ENCODE measurements at places on chromosomes 4 and X.

GRCh38 chr4:151961456-151961855, 200.6 kb upstream of the GATB start:
- no peak for DNase-seq

DNA sequence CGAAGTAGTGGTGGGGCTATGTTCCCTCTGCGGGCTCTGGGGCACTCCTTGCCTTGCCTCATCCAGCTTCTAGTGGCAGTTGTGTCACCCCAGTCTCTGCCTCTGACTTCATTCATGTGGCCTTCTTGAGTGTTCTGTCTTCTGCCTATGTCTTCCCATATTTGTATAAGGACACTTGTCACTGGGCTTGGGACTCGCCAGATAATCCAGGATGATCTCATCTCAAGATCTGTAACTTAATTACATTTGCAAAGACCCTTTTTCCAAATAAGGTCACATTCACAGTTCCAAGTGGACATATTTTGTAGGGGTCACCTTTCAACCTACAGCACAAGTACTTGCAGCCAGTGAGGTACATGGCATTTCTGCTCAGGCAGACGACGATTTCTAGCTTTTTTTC, 30.3 kb upstream of the CLDN24 start:
- no peak for DNase-seq

GRCh38 chr4:2800691-2801596, 8.1 kb downstream of the SH3BP2 start:
- no peak for DNase-seq

DNA sequence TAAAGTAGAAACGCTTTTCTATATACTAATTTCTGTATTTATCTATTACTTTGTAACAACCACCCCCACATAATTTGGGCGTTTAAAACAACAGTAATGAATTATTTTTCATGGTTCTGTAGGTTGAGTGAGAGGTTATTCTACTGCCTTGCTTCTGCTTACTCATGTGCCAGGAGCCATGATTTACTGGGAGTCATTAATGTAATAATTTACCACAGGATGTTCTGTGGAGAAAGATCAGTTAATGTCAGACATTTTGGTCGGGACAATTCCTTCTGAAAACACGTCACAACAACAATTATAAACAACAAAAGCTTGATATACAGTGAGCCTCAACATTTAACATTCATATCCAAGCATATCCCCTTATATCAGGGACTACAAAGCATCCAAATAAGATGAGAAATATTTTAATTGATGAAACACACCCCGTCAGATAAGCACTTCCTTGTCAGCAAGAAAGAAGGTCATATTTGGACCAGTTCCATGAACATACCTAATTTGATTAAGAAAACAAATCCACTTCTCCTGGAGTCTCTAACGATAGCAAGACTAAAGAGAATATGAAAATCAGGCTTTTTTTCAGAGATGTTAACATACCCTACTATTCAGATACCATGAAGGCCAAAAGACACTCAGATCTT, 238.5 kb downstream of the PRDM5 start:
- DNase-seq, result no peak

DNA sequence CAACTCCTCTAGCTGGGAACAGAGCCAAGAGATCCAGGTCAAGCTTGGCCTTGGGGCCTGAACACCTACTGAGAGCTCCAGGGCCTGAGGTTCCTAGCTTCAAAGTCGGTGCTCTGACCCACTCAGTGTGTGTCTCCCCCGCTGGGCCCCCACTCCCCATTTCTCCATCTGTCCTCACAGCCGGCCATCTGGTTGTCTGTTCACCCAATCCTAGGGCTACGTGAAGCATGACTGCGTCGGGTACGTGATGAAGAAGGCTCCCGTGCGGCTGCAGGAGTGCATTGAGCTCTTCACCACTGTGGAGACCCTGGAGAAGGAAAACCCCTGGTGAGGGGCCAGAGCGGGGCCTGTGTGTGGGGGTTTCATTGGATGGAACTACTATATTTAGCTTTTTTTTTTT, 12.3 kb downstream of the USP11 start:
- DNase-seq, result no peak

DNA sequence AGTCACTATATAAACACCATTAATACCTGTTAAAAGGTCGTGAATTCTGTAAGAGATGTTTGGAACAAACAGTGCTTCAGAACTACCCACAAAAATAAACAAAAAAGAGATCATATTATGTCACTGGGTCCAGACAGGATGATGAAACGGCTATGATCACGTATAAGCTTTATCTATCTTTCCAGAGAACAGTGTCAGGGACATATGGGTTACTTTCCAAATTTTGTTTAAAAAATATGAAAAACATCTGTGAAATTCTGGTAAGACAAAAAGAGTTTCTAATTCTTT, 90.0 kb downstream of the SORBS2 start:
- no peak for DNase-seq

DNA sequence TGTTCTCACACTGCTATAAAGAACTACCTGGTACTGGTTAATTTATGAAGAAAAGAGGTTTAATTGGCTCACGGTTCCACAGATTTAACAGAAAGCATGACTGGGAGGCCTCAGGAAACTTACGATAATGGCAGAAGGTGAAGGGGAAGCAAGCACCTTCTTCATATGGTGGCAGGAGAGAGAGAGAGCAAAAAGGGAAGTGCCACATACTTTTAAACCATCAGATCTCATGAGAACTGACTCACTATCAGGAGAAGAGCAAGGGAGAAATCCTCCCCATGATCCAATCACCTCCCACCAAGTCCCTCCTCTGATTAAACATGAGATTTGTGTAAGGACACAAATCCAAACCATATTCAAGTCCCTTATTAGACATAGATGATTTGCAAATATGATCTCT, 12.3 kb upstream of the RAP2C start:
- no peak for DNase-seq

DNA sequence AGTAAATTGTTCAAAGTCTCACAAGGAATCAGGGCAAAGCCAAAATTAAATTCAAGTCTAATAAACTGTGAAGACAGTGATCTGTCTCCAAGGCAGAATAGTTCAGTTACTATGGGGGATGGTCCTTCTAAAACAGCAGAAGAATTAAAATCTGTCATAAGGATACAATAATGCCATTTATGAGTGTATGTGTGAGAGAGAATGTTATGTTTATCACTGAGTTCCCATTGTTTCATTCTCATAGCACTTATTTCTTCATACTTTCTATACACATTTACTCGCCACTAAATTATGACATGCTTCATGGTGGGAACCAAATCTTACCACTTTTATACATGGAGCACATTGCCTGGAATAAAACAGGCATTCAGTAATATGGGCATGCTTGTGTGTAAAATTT, 102.5 kb downstream of the AMMECR1 start:
- DNase-seq, result no peak

DNA sequence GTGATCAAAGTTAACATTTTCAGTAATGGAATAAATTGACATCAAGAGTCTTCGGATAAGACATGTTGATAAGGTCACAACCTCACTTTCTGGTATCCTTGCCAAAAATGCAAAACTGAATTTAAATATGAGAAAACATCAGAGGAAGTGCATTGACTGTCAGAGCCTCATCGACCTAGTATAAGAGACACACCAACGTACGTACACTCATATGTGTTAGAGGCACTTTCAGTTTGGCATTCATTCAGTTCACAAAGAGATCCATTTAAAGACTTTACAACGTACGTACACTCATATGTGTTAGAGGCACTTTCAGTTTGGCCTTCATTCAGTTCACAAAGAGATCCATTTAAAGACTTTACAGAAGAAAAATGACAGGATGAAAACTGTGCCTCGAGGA, 280.3 kb downstream of the INPP4B start:
- no peak for DNase-seq

DNA sequence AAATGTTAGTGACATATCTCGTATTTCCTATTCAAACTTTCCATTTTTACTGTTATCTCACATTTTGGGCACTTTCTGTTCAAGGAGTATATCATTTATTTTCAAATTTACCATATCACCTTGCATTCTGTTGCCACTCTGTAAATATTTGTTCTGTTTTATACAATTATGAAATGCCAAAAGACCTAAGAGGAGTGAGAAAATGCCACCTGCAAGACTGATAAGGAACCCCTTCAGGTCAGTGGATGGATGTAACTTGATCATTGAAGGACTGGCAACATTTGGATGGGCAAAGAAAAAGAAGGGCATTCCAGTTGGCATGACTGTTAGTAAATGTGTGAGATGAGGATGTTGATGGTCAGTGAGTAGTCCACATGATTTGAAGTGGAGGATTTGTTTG, 79.1 kb downstream of the OTC start:
- no peak for DNase-seq

DNA sequence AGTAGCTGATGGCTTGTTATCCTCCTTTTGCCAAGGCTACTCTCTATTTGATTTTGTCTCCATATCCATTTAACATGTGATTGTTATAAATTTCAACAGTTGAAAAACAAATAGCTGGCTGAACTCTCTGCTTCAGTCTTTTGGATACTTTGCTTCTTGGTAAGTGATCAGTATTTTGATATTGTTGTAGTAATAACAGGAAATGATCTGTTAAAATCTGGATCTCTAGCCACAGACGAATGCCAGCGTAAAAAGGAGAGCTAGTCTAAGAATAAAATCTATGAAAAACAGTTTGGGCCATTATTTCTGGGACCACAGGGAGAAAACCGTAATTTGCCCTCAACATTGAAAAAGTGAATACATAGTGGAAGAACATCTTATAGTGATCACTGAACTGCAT, 113.8 kb downstream of the ANAPC10 start:
- no peak for DNase-seq

- no peak for DNase-seq
These were observed 66.4 kb downstream of the STAP1 start for GRCh38 chr4:67624939-67625338.

DNA sequence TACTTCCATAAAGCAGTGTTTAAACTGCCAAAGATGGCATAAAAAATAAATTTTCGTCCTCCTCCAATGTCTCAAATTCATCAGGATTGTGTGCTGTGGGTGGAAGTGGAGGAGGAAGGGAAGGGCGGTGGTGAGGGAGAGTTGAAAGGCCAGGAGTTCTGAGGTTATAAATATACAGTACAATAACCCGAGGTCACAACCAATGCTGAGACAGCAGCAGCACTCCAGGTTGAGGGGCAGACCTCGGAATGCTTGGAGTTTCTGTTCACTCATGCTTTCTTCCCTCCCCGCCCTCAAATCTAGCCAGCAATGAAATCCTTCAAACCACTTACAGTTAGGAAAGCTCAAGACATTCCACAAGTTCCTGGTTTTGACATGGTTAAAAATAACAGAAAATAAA, 134.0 kb upstream of the SMAD1 start:
- no peak for DNase-seq

GRCh38 chr4:5654791-5655190, 53.6 kb downstream of the EVC2 start:
- no peak for DNase-seq

- no peak for DNase-seq
These were observed 26.6 kb downstream of the TRIML2 start for GRCh38 chr4:188082796-188083195.

DNA sequence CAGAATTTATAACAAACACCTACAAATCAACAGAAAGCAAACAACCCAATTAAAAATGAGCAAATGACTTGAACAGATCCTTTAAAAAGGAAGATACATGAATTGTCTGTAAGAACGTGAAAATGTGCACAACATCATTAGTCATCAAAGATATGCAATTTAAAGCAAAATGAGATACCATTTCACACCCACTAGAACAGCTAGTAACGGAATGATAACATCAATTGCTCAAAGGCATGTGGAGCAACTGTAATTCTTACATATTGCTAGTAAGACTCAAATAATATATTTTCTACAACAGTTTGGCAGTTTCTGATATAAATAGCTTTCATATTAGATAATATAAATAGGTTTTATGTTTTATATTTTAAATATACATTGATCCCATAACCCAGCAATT, 82.5 kb downstream of the LCORL start:
- DNase-seq, result no peak

- DNase-seq, result no peak
These were observed 239.1 kb upstream of the DKK2 start for GRCh38 chr4:107275225-107275624.

DNA sequence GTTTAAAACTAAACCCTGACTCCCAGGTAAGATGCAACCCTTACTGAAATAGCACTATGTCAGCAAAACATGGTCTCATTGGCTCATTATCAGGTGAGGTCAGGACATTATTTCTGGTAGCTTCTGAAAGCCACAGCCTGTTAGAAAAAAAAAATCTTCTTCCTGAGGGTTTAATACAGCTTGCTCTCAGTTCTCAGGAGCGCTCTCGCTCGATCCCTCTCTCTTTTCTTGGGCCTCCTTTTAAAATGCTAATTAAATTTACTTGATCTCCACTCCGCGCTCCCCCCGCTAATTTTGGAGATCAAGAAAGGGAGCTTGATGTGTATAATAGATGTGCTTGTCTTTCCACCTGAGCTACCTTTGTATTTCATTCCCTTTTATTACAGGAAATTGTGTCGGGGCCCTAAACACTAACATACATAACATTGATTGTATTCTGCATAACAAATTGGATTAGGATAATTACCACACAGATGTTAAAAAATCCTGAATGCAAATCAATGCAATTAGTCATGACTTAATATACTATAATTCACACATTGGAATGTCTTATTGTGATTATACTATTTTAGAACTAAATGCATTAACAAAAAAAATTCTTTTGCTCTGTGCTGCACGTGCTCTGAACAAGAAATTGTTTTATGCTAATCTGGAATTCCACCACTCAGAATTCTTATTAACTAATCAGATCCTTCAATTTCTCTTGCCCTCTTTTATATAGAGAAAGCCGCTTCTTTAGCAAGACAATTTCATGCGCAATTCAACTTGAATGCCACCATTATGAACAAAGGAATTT, 101.6 kb upstream of the TEX13D start:
- DNase-seq, result no peak

DNA sequence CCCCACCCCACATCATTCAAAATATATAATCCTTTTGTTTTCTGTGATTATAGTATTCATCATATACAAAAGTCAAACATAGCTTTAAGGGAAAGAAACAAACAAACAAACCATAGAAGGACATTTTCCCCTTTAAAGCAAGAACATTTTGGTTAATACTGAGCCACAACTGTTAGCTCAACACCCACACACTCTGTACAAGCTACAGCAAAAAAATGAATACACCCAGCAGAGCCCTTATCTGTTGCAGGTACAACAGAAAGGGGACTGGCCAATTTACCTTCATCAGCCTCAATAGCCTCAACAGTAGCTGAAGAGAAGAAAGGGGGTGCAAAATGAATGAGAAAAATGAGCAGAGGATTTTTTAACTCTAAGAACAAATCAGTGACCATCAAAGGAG, 318.4 kb downstream of the PPP3CA start:
- no peak for DNase-seq

GRCh38 chrX:105114554-105115130, 105.9 kb downstream of the TEX13A start:
- DNase-seq, result no peak

GRCh38 chrX:152428120-152428519, 23.0 kb downstream of the GABRA3 start:
- no peak for DNase-seq

GRCh38 chrX:74133156-74133796, 170.7 kb upstream of the ZCCHC13 start:
- no peak for DNase-seq

DNA sequence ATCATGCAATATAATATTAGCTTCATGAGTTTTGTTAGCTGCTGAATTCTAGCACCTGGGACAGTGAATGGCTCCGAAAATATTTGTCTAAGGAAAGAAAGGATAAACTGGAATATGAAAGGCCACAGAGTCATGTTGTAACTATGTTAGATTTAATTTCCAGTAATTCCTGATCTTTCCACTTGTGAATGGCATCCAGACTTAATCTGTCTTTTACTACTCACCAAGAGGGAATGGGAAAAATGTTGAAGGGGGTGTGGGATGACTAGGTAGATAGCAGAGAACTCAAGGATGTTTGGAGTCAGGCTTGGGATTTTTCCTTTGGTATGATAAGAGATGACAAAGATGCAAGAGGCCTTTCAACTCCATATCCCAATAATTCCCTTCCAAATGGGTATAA, 9.4 kb downstream of the ADH6 start:
- DNase-seq, result no peak
